BE2C (cell line): ENCODE measurements at places on chromosomes 7 and 10.

GRCh38 chr10:100996678-100997359 is 2.8 kb upstream of the LZTS2 start:
- DNase-seq: peak; percentile 53

GRCh38 chr7:11846361-11846955 is 14.5 kb upstream of the THSD7A start:
- no peak for DNase-seq

- DNase-seq: no peak
Measured at GRCh38 chr7:26051021-26051420, 101.0 kb upstream of the NFE2L3 start.

- DNase-seq: no peak
Measured at GRCh38 chr7:26854876-26855855, 9.2 kb downstream of the SKAP2 start.

- no peak for DNase-seq
Measured at GRCh38 chr7:115008465-115009114, 86.7 kb downstream of the MDFIC start.

GRCh38 chr10:27743877-27744801 is 1.5 kb downstream of the MKX start:
- DNase-seq: no peak

- peak; percentile 8 for DNase-seq
Measured at GRCh38 chr10:4512671-4513240, 313.3 kb upstream of the AKR1E2 start.

- no peak for DNase-seq
Measured at GRCh38 chr10:98033515-98033914, 3.1 kb upstream of the CRTAC1 start.

DNA sequence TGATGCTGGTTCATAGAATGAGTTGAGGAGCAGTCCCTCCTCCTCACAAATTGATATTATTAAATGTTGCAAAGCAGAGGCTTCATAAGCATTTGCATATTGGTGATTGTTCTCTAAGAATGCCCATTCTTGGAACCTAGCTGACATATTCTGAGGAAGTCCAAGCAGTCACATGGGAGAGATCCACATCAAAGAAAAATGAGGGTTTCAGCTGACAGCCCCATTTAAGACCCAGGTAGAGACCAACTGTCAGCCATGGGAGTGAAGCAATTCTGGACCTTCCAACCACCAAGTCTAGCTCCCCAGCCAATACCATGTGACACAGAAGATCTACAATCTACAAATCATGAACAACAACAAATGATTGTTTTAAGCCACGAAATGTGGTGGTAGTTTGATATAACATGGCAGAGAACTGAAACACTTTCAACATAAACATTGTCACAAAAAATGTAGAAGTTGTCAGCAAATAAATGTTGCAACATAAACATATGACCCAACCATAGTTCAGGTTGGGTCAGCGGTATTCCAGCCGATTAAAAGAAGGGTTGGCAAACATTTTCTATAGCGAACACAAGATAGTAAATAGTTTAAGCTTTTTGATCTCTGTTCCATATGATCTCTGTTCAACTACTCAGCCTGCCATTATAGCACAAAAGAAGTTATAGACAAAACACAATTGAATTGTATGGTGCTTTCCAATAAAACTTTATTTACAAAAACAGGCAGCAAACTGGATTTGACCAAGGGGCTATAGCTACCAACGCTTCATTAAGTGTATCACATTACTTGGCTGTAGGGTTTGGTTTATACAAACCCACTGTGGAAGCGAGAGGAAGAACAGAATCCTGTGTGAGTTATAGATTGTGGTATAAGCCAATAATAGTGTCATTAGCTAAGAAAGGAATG is 41.4 kb upstream of the MPP7 start:
- no peak for DNase-seq

GRCh38 chr7:55557666-55558188 is 14.6 kb downstream of the VOPP1 start:
- no peak for DNase-seq

DNA sequence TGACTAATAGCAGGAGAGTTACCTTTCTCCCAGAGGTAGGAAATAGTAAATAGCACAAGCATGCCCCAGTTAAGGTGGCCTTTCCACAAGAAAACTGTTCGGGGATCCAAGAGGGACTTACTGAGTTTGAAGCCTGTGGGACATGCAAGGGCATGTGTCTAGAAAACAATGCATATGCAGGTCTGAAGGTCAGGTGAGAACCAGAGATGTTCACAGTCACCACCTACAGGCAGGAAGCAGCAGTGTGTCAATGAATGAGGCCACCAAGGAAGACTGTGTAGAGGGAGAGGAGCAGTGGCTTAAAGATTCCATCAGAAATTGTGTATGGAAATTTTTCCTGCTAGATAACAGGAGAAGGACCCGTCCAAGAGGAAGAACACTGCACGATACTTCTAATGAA is 66.0 kb downstream of the CALD1 start:
- DNase-seq: no peak

DNA sequence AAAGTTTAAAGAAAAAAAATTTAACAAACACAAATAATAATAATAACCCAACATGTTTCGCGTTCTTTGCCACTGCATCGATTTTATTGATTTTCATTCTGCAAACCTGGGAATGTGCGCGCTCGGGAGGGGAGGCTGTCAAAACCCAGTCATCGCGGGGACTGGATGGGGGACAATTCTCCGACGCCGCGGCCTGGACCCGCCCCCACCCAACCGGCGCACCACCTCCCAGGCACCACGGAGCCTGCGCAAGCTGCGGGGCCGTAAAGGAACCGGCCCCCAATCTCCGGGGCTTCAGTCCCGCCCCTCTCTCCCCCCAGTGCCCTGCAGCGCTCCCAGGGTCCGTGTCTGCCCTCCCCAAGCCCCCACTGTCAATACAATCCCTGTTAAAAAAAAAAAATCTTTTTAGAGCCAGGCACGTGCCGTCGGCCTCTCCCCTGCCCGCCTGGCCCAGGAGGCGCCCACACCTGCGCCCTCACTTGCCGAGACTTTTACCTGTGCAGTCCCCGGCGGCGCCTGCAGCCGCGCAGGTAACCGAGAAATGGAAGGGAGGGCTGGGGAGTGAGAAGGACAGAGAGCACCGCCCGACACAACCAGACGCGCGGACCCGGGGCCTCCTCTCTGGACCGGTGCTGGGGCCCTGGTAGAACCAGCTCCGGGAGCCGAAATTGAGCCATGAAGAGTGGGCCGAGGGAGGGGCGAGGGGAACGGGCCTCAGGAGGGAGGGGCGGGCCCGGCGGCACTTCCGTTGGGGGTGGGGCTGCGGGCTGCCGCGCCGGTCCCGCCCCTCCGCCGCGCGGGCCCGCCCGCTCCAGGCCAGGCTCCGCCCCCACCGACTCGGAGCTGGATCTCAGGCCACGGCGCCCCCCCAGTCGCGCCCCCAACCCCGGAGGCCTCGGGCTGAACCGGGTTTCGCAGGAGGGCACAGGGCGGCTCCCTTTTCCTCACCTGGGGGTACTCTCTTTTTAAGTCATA is 7.6 kb upstream of the ZNF503 start:
- DNase-seq: peak; percentile 56

DNA sequence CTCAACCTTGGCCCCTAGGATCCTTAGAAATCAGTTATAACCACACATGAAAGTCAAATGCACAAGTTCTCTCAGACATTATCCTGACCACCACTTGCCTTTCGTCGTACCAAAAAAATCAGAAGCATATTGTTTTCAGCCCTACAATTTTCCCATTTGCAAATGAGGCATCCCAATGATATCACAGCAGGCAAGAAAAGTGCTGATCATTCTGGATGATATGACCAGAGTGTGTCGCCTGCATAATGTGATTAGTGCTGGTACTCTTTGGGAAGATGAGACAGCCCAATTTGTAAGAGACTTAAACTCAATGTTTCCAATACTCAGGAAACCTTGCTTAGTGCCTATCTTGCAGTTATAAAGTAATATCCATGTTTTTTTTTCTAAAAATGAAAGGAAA is 168.0 kb downstream of the SORCS1 start:
- DNase-seq: peak; percentile 32

GRCh38 chr10:71161425-71161824 is 50.9 kb upstream of the UNC5B start:
- DNase-seq: no peak

GRCh38 chr10:132882069-132882951 is 60.1 kb downstream of the CFAP46 start:
- no peak for DNase-seq

DNA sequence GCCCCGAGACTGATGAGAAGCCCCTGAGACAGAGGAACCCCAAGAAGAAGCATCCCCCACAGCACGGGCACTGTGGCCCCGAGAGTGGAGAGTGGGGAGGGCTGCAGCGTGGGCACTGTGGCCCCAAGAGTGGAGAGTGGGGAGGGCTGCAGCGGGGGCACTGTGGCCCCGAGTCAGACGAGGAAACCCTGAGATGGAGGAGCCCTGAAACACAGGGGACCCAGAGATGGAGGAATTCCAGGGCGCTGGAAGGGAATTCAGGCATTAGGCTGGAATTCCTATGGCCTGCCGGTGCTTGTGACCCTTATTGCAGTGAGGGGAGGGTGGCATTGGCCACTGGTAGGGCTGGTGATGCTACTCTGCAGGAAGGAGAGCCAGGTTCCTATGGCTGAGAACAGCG is 168.6 kb upstream of the SHH start:
- DNase-seq: no peak

- DNase-seq: no peak
Measured at GRCh38 chr10:8133146-8133545, 78.7 kb downstream of the GATA3 start.

- no peak for DNase-seq
Measured at GRCh38 chr10:46307281-46308112, 20.7 kb downstream of the ANTXRL start.

- DNase-seq: peak; percentile 51
Measured at GRCh38 chr10:794382-794956, 105.0 kb upstream of the DIP2C start.

- DNase-seq: no peak
Measured at GRCh38 chr7:2607122-2607922, 24.5 kb upstream of the TTYH3 start.

GRCh38 chr7:47584536-47584895 is 2.6 kb upstream of the TNS3 start:
- no peak for DNase-seq

GRCh38 chr7:24255139-24255538 is 28.9 kb upstream of the NPY start:
- DNase-seq: no peak

DNA sequence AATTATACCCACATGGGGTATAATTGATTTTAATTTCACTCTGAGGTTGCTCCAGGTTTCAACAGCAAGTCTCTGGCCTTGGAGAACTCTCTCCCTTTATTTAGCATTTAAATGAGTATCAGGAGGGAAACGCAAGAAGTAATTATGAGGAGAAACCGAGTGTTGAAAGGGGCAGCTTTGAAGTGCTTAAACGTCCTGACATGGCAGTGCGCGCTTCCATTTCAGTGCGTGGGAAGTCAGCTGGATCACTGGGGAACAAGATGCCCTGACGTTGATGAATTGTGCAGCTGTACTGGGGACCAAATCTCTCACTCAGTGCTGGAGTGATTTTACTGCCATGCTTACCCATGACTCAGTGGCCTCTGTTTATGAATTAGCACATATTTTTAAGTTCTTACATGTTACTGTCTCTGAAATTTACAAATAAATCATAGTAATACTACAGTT is 106.0 kb upstream of the PRR15 start:
- DNase-seq: no peak

- no peak for DNase-seq
Measured at GRCh38 chr7:29274146-29275017, 79.8 kb downstream of the CHN2 start.

- DNase-seq: no peak
Measured at GRCh38 chr10:46552526-46553237, 3.8 kb downstream of the GPRIN2 start.

DNA sequence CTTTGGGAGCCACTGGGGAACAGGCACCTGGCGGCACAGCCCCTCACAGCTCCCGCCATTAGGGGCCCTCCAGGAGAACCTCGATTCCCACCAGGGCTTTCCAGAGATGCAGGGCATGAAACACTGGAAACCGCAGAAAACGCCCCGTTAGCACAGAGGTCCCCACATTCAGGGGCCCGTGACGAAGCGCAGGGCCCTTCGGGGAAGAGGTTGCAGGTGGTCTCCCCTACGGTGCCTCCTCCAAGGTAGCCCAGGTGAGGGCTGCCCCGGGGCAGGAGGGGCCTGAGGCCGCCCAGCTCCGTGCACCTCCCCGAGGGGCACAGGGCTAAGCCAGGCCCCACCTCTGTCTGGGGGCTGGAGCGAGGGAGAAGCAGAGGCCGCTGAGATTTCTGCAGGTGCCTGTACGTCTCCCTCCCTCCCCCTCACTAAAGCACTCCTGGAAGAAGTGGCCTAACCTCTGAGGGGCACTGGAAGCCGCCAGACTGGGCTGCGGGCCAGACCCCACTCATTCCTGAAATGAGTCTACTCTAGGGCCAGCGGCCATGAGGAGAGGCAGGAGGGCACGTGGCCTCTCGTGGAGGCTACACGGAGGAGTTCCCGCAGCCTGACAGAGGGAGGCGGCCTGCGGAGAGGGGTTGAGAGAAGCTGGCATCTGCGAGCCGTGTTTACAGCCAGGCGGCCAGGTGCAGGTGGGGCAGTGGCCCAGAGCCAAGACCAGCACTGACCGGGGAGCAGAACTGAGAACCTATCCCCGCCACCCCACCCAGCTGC is 6.9 kb downstream of the PDGFA start:
- no peak for DNase-seq

DNA sequence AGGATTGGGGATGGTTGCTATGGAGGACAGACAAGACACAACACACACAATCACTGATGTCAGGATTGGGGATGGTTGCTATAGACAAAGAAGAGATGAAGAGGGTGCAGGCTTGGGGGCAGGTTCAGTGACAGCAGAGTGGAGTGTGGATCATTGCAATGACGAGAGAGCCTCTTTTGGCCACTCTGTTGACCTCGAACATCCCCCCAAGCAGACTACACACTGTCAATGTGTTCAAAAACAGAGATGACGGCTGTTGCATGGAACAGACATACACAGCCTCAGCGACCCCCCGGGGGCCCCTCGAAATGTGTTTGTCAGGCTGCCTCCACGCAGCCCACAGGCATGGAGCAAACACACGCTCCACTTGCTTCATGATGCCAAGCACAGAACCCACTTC is 133.0 kb downstream of the PTPRN2 start:
- DNase-seq: no peak

- no peak for DNase-seq
Measured at GRCh38 chr7:74312418-74313028, 23.3 kb downstream of the CLIP2 start.

- DNase-seq: no peak
Measured at GRCh38 chr10:60652628-60653027, 125.7 kb upstream of the CDK1 start.
